ENCODE measurements at places on chromosomes 12 and 14.

GRCh38 chr12:26126340-26127284 is 1.8 kb upstream of the BHLHE41 start:
- peak; percentile 66 for DNase-seq

DNA sequence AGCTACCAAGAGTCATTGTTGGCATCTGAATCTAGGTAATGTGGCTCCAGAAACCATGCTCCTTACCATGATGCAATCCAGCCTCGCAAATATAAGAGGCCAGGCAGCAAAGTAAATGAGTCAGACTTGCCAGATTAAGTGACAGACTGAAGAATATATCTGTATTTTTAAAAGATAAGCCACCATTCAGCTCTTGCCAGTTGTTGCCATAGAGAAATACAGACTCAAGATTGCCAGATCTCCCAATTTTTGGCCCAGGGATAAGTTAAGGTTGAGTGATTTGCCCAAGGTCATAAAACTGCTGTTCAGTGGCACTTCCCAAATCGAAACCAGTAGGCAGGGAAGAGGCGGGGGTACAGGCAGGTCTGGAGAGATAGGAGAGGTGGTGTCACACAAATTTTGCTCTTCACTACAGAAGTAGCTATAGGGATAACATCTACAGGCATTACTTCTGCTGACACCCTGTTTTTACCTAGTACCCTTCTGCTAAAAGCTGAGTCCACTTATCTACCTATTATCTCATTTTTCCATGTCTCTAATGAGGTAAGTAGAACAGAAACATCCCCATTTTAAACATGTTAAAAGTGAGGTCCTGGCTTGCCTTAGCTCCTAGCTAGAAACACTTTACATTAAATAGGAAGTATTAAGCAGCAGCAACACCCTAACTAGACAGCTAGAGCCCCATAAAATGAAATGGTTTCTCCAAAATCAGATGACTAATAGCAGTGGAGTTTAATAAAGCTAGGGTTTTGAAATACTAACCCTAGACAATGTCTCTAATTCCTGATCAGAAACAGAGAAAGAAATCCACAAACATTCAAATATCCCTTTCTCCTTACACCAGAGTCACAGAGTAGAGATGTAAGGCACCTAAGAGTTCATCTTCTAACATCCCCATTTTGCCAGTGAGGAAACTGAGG is 19.5 kb downstream of the DCAF5 start:
- DNase-seq, result no peak

DNA sequence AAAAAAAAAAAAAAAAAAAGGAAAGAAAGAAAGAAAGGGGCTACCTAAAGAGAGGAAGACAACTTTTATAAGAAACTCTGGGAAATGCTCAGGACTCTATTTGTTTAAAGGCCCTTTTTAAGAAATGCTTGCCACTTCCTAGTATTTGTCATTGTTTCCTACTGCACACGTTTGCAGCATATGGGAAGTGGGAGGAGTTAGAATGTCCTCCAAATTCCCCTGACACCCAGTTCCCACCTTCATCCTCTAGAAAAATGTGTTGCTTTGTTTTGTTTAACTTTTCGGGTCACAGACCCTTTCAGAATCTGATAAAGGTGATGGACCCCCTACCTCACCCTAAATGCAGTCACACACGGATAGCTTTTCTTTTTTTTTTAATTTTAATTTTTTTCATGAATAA is 40.8 kb downstream of the NINJ2 start:
- DNase-seq, result no peak

DNA sequence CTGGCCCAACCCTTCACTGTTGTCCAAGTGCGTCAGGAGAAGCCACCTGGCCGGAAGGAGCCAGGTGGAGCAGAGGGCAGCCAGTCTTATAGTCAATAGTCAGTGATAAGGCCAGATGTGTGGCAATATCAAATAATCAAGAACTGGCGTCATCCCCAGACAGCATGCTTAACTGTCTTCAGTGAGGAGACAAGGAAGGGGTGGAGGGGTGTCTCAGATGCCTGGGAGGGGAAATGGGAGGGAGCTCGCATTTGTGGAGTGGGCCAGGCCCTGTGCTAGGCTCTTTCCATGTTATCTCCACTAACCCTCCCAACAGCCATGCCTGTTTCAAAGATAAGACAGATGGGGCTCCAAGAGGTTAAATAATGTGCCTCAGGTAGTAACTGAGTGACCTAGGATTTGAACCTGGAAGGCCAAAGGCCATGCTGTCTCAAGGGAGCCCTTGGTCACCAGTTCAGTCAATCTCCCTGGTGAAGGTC is 48.9 kb upstream of the FOS start:
- DNase-seq, result no peak

- no peak for DNase-seq
These were observed 54.4 kb upstream of the PRMT8 start for GRCh38 chr12:3436461-3437065.

GRCh38 chr14:104248203-104249055 is 110.0 kb downstream of the KIF26A start:
- no peak for DNase-seq

DNA sequence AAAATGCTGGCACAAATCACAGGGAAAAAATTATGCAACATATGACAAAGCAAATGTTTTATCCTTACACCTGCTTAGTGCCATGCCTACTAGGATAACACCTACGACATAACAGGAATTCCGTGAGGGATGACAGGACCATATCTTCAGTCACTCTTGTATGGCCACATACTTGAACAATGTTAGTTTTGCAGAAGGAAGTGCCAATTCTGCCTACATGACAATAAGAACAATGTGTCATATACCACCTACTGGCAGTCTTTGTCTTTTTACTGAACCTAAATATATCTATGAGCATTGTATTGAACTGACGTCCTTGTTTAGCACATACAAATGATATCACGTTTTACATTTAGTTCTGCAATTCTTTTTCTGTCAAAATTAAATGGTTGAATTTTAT is 234.0 kb downstream of the ADAMTS20 start:
- DNase-seq, result no peak

DNA sequence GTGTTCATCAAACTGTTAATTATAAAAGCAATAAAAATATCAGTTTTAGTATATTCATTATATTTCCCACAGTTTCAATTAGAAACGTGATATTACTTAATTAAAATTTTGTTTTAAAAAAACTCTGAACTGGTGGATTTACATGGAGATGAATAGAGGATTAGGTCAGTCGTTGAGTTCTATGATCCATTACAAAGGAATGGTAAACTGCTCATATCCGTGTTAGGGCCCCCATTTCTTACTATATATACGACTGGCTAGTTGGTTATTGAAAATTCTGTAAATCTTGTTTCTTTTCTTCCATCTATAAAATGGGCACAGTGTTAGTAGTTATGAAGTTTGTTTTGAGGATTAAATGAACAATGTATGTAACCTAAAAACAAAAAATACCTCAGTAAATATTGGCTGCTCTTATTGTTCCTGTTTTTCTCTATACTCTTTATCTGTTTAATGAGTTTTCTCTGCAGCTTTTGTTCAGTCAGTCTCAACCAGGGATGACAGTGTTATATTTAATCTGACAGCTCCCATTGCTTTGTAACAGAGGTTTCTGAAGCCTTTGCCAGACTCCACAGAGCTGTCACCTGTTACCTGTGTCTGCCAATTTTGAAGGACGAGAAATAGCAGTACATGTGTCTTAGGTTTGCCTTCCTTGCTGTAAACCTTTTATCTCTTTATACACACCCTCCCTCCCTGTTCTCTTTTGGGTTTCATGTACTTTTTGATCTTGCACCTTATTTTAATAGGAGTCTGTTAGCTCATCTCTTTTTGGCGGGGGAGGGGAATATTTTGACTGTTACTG is 41.5 kb downstream of the FRS2 start:
- DNase-seq, result no peak

DNA sequence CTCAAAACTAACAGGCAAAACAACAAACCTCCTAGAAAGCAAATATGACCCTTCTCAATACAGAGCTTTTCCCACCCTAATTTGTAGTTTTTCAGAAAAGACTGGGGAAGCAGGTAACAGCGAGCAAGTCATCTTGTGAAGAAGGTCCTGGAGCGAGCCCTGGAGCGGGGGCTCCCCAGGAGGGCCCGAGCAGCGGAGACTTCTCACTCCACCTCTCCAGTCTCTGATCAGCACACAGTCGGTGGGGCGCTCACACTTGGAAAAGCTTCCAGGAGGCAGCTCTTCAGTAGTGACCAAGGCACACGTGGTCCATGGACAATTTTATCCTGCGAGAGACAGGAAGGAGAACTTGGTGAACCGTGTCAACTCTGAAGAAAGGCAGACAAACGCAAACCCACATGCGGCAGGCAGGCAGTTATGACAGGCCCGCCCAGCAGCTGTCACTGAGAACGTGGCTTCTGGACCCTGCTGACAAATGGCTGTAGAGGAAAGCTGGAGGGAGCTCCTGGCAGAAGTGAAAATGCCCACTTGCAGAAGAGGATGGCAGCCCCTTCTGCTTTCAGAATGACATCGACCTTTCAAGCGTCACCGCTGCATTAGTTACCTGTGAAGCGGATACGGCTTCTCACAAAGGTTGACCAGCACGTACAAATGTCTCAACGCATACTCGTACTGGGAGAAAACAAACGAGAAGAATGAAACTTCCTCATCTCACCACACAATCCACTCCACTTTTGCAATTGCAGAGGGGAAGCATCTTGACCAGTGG is 44.2 kb downstream of the LGMN start:
- DNase-seq, result no peak

DNA sequence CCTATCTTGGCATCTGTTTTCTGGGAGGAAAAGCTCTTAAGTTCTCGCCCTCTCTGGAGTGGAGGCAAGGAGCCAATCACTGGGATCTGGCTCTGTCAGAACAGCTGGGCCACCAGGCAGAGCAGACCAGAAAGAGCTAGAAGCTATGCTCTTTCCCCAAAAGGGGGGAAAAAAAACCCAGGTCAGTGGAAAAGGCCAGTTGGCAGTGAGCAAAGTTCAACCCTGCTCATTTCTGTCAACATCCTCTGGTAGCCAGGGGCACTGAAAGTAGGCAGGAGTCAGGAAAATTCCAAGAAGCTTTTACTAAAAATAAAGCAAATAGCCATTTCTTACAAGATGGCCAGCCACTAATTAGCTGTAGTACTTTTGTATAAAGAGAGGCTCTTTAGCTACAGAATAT is 36.6 kb upstream of the PAX9 start:
- no peak for DNase-seq
